ENCODE measurements at places on chromosomes 6 and 20.

GRCh38 chr6:108078191-108078590 is 3.6 kb upstream of the OSTM1 start:
- no peak for DNase-seq

- no peak for DNase-seq
Measured at GRCh38 chr6:93423542-93423941, 4.2 kb upstream of the EPHA7 start.

GRCh38 chr20:51631953-51632352 is 89.4 kb upstream of the NFATC2 start:
- no peak for DNase-seq

GRCh38 chr6:293193-294174 is 1.2 kb downstream of the DUSP22 start:
- DNase-seq = no peak

DNA sequence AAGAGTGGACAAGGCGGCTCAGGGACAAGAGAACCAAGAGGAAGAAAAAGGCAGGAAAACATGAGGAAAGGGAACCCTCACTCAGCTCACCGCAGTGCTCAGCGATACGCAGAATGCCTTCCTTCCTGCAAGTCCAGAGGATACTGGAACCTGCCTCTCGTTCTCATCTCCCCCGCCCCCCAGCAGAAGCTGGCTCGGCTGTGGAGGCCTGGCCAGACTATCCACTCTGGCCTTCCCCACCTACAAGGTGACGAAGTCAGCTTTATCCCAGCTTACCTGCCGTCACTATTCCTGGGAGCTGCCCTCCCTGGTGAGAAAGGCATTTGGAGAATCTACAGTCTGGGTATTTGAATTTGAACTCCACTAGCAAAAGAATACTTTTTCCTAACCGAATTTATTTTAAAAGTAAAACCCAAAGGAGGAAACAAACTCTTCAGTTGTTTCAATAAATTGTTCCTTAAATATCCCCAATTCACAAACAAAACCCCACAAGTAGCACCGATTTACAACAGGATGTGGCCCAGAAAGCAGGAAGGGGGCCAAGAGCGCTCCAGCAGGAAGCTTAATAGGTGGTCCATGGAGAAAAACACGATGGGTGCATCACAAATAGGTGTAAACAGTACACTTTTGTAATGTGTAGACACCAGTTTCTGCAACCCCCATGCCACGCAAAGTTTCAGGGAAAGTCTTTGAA is 2.1 kb upstream of the DIDO1 start:
- no peak for DNase-seq

GRCh38 chr20:43843965-43844660 is 70.5 kb upstream of the TOX2 start:
- no peak for DNase-seq

- no peak for DNase-seq
Measured at GRCh38 chr20:33647603-33648395, 14.3 kb upstream of the C20orf144 start.

GRCh38 chr6:16106991-16107787 is 21.7 kb upstream of the MYLIP start:
- no peak for DNase-seq

DNA sequence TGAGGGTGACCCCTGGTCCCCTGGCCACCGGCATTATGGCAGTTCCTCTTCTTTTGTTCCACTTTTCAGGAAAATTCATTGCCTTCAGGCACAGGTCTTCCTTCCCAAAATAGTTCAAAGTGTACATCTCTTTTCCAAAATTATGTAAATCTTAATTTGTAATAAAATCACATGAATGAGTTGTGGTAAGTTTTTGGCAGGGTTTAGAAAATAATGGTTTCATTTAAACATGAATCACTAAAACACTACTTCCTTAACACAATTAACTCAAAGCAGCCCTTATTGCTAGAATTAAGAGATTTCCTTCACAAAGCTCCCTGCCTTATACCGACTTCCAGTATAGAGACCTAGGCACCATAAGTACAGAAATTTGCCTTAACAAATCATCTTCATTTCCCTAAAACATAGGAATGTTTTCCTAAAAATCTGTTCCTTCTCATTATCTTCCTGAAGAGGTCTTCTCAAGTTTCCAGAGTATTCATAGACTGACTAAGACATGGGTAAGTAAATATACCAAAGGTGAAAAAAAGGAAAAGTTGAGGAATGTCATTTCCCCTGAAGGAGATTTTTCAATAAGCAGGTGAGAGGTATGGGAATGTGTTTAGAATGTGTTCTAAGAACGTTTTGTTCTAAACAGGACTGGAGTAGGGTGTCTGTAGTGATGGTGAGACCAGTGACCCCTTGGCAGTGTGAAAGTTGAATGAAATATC is 148.2 kb upstream of the CITED2 start:
- DNase-seq = no peak

DNA sequence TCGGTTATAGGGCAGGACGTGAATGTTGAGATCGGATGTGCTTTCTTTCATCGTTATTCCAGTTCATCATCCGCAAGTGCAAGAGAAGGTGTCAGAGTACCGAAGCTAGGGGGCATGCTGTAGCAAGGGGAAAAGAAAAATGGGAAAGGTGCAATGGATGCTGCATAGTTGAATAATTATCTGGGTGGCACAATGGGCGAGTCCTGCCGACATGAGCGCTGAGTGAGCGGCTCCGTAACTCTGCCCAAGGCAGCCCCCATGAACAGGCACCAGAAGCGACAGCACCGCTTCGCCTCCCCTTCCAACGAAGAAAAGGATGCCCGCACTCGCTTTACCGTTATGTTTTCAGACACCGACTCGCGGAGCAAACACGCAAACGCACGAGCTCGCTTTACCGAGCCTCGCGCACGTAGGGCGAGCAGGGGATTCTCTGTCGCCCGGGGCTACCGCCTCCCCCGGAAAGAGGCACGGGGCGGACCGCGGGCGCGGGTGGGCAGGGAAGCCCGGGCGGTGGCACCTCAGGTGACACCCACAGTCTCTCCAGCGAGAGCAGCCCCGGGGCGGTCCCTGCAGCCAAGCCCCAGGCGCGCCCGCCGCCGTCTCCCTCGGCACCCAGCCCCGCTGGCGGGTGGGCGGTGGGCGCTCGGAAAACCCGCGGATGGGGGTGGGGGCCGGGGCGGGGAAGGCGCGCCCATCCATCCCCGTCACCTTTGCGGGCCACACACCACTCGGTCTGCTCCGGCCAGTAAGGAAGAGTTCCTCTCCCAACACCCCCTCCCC is 654 bp downstream of the WASF1 start:
- no peak for DNase-seq

DNA sequence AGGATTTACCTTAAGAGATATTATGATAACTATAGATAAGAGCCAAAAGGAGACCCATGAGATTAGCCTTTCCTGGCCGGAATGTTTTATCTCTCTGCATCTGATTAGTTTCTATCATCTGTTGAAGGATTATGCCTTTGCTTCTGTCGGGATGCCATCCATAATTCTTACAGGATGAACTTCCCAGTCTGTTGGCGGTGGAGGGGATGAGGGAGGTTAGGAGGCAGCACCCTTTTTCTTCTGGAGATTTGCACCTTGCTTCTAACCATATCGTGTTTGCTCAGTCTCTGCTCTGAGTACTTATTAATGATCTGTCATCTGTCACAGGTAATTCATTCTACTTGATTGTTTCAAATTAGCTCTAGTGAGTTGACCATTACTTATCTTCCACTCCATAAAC is 292.1 kb downstream of the KHDC1L start:
- no peak for DNase-seq

- DNase-seq = no peak
Measured at GRCh38 chr6:6811128-6812009, 222.8 kb downstream of the LY86 start.
